ENCODE measurements at places on chromosomes 13 and 19.

DNA sequence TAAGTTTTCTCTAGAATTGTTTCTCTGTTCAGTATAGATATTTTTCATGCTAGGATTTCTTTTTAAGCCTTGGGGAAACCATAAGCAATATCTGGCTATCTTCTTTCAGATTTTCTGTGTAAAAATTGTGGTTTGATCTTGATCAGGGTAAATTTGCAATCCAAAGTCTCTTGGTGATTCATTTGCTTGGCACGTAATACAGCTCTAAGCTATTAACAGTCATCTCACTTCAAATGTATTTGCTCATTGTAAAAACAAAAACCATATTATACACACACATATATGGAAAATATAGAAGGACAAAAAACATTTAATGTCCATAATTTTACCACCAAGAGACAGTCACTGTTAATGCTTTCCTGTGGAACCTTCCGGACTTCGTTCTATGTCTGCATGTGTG is 191.0 kb downstream of the SHISA2 start:
- no peak for DNase-seq

GRCh38 chr13:44576351-44577235 is 463 bp upstream of the TSC22D1 start:
- DNase-seq = peak; percentile 12

DNA sequence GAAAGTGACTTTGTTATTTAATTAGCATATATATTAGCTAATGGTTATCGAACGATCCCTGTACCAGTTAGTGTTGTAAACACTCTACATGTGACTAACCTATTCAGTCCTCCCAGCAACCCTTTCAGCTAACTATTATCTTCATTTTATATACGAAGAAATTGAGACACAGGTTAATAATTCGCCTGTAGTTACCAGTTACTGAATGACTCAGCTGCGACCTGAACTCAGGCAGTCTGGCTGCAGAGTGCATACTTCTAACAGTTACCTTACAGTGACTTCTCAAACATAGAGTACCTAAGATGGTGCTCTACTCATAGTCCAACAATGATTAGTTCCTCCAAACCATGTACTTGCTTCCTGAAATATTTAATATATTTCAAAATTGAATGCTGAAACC is 117.7 kb downstream of the FNDC3A start:
- DNase-seq = no peak

DNA sequence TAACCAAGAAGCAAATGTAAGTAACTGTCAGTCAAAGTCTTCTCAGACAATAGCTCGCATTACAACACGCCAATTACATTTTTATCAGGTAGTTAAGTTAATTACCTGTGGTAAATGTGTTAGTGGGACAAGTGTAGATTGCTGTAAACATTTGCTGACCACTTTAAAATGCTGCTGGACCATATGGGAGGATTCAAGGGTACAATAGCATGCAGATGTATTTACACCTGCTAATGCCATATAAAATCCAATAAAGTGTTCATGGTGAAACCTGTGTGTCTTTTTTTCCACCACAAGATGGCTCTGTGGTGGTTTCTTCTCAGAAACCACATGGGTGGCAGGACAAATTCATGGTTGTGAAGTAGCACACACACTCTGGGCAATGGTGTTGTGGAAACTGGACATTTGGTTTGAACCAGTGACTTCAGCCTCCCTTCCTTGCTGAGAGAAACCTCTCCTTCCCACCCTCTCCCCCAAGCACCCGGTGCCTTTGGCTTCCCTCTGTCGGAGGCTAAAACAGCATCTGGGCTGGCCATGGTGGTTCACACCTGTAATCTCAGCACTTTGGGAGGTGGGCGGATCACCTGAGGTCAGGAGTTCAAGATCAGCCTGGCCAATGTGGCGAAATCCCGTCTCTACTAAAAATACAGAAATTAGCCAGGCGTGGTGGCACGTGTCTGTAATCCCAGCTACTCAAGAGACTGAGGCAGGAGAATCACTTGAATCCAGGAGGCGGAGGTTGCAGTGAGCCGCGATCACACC is 18.1 kb upstream of the GTF3A start:
- peak; percentile 59 for DNase-seq

DNA sequence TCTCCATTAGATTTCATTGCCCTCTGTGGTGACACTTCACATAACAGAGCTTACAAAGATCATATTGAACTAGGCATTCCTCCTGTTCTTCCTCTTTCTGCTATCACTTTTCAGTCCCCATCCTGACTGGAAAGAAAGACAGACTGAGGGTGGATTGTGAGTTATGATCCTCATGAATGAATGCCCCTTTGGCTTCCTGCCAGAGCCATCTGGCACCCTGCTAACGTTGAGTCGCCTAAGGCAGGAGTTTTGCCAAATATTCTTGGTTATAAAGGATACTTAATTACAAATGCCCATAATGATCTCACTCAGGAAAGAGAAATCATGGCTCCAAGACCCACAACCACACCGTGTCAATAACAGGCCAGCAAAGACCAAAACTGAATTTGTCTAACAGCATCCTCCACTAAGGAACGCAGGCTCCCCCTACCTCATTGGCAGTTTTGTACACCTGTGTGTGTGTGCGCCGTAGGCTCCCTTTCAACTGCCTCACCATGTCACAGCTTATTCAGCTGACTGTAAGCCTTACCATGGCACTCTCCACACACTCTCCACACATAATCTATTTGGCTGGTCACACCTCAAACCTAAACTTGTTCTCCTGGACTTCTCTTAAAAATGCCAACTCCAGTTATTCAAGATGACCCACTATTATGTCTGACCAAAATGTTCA is 15.5 kb downstream of the ZNF211 start:
- no peak for DNase-seq

GRCh38 chr13:99237981-99238662 is 20.1 kb downstream of the GPR18 start:
- DNase-seq = peak; percentile 65

DNA sequence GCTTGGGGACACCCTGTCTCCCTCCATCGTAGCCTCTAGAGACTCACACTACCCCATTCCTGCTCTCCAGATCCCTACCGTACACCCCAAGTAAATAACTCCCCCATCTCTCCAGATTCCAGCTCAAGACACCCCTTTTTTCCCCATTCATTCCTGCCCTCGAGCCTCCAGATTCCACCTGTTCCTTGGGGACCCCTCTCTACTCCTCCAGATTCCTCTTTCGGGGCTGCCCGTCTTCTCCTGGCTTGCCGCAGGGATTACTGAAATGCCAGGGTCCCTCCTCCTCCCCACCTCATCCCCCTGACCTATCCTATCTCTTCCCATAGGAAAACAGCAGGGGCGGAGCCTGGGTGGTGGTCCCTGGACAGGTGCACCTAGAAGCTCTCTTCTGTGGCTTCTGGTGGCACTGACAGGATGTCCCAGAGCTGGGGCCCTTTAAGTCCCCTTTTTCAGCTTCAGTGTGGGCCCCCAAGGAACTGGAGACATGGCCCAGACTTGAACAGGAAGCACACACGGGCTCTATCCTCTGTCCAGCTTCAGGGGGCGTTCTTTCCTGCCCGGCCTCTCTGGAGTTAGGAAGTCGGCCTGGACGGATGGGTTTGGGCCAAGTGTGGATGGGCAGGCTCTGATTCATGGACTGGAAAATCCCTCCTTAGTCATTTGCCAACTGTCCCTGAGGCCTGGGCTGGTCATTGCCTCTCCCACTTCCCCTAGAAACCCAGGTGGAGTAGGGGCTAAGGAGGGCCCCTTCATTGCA is 1.2 kb downstream of the ZSWIM4 start:
- DNase-seq = no peak

DNA sequence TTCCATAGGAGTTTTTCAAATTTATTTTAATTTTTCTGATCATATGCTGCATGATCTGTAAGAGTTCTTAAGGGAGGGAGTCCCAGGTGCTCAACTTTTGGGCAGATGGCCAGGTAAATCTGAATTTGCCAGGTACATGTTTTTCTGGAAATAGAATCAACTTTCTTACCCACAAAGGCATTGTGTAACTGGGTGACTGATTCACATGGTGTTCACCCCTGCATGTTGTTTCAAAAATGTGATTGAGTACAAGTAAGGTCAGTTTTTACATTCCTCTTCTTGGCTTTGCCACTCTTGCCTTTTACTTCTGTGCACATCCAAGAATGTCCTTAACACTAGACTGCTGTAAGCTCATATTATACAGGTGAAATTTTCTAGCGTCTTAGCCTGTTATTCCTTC is 30.4 kb downstream of the RB1 start:
- DNase-seq = no peak

- no peak for DNase-seq
These were observed 7.8 kb downstream of the PLPP2 start for GRCh38 chr19:283395-283794.

DNA sequence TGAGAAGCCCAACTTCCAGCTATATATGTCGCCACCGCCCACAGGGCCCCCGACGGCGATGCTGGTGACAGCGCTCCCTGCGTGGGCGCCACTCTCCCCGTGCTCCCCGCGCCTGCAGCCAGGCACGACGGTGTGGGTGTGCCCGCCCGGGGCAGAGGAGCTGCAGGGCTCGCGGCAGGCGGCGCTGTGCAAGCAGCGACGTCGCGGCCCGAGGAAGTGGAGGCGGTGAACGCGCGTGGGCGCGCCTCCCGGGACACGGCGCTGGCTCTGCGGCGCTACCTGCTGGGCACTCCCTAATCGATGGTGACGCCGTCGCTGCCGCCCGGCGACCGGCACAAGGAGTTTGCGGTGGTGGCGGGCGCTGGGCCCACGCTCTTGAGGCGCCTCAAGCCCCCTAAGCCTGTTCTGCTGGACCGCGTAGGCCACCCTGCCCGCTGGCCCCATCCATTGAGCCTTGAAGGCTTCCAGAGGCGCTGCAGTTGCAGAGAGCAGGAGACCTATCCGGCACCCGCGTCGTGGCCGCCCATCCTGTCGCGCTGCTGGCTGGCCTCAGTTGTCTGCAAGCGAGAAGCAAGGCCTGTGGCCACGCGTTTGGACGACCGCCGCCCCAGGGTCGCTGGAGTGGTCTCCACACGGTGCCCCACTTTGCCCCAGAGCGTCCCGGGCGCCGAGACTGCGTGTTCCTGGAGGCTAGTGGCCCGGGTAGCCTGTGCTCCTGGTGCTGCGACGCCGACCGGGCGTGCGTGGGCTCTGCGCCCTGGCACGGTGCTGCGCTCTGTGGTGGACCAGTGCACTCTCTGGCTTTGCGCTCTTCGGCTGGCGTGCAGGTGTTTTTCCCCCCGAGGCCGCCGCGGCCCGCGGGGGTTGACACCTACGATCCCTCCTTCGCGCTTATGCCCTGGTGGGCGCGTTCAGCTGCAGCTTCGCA is 23.1 kb downstream of the LRFN3 start:
- peak; percentile 38 for DNase-seq

DNA sequence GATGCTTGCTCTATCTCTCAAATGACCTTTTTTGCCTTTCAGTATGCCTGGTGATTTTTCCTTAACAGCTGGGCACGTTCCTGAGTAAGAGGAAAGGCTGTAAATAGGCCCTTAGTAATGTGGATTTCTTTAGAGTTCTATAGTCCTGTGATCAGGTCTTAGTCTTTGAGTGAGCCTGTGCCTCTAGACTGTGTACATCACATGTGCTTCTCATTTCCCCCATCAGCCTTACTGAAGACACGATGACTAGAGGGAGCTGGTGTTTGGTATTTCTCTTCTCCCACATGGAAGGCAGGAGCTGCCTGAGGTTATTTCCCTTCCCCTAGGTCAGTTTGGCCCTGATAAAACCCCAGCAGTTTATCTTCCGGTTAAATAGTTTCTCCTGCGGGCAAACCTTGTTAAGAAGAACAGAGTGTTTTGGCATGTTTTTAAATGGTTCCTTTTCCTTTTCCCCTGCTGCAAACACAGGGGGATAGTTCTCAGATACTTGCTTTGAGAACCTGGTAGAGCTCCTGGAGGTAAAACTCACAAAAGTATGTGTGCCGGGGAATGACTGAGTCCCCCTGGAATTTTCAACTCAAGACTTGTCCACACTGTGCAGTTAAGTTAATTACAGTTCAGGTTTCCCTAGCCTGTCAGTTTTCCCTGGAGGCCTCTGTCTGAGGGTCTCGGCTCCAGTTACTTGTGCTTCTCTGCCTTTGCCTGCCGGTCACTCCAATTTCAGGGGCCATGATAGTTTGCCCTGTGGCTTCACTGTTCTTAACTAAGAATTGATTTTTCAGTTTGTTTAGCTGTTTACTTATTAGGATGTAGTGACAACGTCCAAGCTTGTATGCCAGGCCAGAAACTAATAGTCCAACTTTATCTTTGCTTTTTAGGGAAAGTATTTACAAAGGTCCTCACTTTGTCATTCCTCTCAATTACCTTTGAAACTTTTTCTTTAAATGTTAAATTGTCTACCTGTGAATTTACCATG is 94.4 kb downstream of the URI1 start:
- no peak for DNase-seq

DNA sequence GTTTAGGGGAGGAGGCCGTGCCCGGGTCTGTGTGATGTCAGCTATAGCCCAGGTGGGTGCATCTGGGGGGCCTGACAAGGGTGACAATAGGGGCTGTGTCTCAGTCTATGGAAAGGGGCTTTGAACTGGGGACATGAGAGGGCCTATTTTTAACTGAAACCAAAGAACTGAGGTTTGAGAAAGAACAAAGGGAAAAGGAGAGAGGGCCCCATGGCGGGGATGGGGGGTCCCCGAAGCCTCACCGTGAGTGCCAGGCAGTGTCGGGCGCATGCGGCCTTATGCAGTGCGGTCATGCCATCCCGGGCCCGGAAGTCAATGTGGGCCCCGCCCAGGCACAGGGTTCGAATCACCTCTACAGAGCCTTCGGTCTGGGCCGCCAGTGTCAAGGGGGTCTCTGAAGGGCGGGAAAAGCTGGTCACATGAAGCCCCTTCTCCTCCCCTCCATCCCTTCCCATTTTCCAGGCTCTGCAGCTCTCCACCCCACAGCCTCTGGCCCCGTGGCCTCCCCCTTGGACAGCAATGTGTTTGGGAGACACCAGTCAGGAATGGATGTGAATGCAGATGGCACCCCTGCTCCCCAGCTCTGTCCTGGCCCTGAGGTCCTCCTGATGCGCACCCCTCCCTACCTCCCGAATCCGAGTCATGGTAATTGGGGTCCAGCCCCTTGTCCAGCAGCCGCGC is 5.9 kb downstream of the SHANK1 start:
- no peak for DNase-seq

DNA sequence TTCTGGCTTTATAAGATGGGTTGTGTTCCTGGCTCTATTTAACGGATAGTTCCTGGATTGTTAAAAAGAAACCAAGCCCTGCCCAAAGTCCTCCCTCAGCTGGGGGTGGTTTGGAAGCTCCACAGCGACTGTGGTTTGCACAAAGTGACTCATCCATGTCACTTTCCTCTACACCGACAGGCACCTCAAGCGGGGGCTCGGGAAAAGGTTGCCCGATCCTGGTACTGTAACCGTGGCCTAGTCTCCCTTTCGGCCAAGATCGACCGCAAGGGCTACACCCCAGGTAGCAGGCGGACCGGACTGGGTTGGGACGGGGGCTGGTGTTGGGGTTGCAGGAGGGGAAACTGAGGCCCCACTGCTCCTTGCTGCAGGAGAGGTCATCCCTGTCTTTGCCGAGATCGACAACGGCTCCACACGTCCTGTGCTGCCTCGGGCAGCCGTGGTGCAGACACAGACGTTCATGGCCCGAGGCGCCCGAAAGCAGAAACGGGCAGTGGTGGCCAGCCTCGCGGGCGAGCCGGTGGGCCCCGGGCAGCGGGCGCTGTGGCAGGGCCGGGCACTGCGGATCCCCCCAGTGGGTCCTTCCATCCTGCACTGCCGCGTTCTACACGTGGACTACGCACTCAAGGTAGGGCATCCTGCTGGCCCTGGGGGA is 1.6 kb downstream of the ARRDC2 start:
- peak; percentile 49 for DNase-seq
